ENCODE measurements at places on chromosomes 5 and 9. TPM values are rescaled to one million over a fixed set of nuclear protein-coding genes. Genes with fewer than 3 reads are reported as not detected.

Gene SOX30
- total RNA-seq = 0.29 TPM

Gene TAF11L5
- total RNA-seq = not detected

Gene GOLGA2
- 35.2 TPM for total RNA-seq

Gene SLC12A7
- 6.8 TPM for total RNA-seq

Gene TBC1D13
- 18.7 TPM for total RNA-seq

All from activated CD8-positive, alpha-beta memory T cell treated with anti-CD3 and anti-CD28 coated beads for 36 hours (primary cell).